ENCODE measurements at places on chromosomes 4 and X.
A peak's percentile ranks its signal among the peaks of the same experiment; 100 is the strongest.

DNA sequence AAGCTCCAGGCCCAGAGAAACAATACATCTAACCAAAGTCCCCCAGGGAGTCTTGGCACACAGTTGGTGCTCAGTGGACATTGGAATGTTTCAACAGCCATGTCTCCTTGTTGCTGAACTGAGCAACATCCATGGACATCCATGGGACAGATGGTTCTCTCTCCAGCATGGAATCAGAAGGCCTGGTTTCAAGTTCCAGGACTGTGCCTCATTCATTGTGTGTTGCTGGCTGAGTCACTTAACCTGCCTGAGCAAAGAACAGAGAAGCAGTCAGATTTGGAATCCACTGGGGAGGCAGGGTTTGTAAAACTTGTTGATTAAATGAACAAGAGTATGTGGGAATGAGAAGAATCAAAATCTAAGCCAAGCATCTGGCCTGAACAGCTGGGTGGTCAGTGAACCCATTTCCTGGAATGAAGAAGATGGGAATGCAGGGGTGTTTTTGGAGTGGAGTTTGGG, 147.9 kb downstream of the CHIC2 start:
- DNase-seq = no peak

DNA sequence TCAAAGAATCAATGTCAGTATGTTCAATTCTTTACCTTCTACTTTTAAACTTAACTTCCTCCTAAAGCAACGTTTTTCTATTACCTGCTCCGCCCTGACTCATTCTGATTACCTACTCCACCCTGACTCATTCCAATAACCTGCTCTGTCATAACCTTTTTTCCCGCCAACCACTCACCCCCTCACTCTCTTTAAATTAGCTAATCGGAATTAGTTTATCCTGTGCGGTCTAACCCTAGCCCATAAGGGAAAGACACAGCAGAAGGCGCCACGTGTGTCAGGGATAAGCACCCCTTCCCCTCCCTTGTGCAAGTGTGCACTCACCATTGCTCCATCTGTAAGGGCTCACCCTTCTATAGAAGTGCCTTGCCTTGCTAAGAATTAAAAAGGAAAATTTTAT, 64.4 kb downstream of the EIF4E start:
- DNase-seq = no peak

DNA sequence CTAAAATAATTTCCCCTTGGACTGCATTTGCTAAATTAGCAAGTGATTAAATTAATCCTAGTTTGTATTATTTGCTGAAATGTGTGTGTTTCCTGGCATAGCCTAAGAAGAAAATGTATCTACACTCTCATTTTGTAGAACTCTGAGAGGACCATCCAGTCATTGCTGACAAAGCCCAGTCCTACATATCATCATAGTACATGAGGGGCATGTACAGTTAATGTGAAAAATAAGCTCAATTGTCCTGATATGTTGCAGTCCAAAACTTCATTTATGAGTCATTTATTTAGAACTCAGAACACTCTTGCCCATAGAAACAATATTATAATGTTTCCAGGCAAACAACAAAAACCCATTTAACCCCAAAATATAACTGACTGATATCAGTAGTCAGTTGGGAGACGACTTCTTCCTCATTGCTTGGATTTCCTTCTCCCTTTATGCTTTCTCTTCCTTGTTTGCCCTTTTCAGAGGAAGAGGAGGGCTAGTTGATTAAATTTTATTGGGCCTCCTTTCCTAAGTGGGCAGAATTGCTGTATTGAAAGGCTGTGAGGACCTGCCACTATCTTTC, 26.9 kb upstream of the BBS12 start:
- DNase-seq = no peak

GRCh38 chr4:165994701-165995100, 121.7 kb downstream of the TLL1 start:
- DNase-seq = no peak

GRCh38 chr4:101441446-101441845, 94.1 kb upstream of the PPP3CA start:
- DNase-seq = peak; percentile 64

GRCh38 chrX:79161655-79162054, 17.2 kb downstream of the GPR174 start:
- no peak for DNase-seq

GRCh38 chr4:60314416-60314815, 885.7 kb upstream of the ADGRL3 start:
- no peak for DNase-seq

- no peak for DNase-seq
Measured at GRCh38 chrX:19810006-19810774, 77.2 kb downstream of the SH3KBP1 start.

GRCh38 chr4:71009890-71010588, 16.6 kb downstream of the DCK start:
- DNase-seq = peak; percentile 76

- DNase-seq = no peak
Measured at GRCh38 chrX:41468647-41469323, 21.6 kb downstream of the NYX start.

- no peak for DNase-seq
Measured at GRCh38 chr4:139535228-139535870, 20.7 kb downstream of the SETD7 start.

GRCh38 chrX:68672581-68673318, 25.3 kb downstream of the STARD8 start:
- no peak for DNase-seq

DNA sequence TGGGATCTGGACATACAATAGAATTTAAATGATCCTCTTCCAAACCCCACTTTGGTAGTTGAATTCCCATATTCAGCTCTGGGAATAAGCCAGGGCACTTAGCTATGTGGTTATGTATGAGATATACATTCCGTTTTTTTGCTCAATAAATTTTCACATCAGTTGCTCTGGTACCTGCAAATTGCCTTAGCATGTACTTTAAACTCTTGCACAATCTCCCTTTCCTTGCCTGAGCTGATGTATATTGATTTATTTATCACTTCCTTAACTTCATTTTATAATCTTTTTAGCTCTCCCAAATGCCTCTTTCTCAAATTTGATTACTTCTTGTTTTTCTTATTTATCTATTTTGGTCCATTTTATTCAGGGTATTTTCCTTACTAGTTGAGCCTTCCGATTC, 90.1 kb upstream of the AGA start:
- no peak for DNase-seq

- DNase-seq = no peak
Measured at GRCh38 chrX:8288590-8288989, 117.5 kb upstream of the VCX2 start.

GRCh38 chr4:169209388-169209883, 61.3 kb downstream of the SH3RF1 start:
- DNase-seq = no peak

- no peak for DNase-seq
Measured at GRCh38 chrX:46461660-46462191, 83.5 kb downstream of the ZNF674 start.

DNA sequence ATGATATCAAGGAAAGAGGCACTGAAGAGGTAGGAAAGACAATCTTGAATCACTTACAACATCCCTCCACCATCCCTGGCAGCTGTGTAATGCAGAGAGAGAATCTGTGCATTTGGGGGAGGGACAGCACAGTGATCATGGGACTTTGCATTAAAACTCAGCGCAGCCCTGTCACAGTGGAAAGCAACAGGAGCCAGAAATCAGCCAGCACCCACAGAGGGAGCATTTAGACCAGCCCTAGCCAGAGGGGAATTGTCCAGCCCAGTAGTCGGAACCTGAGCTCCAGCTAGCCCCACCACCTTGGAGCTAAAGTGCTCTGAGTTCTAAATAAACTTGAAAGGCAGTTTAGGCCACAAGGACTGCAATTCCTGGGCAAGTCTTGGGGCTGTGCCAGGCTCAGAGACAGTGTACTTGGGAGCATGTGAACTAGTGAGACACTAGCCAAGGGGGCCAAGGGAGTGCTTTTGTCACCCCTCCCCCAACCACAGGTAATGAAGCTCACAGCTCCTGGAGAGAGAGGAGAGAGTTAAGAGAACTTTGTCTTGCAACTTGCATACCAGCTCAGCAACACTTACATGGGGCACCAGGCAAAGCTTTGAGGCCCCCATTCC, 83.9 kb upstream of the FAM241A start:
- no peak for DNase-seq

- peak; percentile 1 for DNase-seq
Measured at GRCh38 chrX:147476008-147476407, 435.7 kb upstream of the FMR1 start.

DNA sequence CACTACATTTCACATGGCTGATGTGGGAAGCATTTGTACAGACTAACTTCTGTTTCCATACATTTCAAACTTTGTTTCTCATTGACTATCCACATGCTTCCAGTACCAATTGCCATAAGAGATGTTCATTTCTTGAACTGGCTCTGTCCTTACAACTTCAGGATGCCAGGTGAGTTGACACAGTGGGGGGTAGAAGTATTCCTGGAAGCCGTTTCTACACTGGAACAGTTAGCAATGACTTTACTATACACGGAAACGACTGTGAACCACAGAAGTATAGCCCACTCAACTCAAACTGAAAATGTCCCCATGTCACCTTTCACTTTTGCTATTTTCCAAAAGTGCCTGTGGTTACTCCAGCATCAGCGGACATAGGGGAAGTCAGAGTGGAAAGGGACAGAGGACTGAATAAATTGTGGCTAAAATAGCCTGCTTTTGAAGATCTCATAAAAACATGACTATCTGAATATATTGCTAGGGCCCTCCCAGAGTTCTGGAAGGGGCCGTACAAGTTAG, 38.0 kb upstream of the DSPP start:
- DNase-seq = no peak

GRCh38 chr4:90060039-90060438, 67.2 kb upstream of the CCSER1 start:
- no peak for DNase-seq

- DNase-seq = no peak
Measured at GRCh38 chrX:68193234-68193633, 240.1 kb downstream of the OPHN1 start.

- DNase-seq = no peak
Measured at GRCh38 chr4:10656988-10657387, 27.6 kb downstream of the CLNK start.

- no peak for DNase-seq
Measured at GRCh38 chr4:102390438-102390837, 45.2 kb upstream of the SLC39A8 start.

DNA sequence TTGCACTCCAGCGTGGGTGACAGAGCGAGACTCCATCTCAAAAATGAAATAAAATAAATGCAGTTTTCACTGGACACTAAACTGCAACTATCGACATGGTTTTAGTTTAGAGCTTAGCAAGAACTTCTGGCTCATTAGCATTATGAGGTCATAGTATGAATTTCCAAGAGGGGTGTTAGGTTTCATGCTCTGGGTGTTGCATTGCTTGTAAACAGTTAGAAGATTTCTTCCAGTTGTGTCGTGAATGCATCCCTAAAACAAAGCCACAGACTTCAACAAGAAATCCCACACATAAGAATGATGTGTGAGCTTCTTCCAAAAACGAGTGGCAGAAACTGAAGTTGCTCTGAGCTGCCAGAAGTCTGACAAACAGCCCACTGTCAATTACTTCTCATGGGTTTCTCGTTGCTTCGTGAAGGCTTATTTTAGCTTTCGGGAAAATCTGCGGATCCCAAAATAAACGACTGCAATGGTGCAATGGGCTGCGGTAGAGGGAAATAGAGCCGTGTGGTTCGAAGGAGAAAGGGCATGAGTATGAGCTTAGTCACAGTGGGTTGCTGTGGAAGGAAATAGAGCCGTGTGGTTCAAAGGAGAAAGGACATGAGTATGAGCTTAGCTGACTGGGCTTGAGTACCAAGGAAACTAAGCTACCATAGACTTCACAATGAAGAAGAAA, 354.9 kb downstream of the DHRSX start:
- DNase-seq = no peak

DNA sequence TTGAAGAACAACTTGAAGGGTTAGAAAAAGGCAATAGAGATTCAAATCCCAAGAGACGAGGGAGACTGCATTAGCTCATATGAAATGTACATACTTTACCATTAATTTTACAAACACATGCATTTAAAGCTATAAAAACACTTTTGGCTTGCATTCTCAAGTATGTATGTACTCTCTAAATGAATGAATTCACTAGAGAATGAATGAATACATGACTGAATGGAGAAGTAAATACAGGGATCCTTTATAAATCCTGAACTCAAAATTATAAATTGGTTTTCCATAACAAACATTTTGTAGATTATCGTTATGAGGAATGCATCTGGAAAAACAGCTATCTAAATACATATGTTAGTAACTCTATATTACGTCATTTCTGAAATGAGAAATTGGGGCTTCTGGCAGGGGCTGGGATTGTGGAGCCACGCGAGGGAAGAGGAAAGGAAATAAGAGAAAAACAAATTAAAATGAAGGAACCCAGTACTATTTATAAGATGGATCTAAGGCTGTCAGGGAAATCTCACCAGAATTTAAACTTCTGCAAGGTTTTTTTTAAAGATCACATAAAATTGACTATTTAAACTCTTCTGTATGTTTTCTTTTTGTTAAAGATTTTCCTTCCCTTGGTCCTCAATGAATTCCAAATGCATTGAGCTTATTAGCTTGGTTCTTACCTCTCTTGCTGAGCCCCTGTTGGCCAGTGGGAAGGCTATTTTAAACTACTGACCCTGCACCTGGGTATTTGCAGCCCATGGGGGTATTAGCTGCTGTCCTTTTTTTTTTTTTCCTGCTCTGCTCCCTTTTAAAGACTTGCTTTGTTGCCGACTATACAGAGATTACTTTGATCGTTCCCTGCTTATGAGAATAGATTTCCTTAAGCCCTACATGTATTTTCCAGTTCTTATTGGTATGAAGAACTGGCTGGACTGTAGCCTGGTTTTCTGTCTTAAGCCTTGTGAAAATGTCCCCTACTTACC, 207.8 kb downstream of the ADGRL3 start:
- DNase-seq = no peak

- no peak for DNase-seq
Measured at GRCh38 chrX:4379071-4379470, 665.6 kb upstream of the PRKX start.

- DNase-seq = peak; percentile 38
Measured at GRCh38 chr4:75916091-75916661, 13.9 kb upstream of the PPEF2 start.

DNA sequence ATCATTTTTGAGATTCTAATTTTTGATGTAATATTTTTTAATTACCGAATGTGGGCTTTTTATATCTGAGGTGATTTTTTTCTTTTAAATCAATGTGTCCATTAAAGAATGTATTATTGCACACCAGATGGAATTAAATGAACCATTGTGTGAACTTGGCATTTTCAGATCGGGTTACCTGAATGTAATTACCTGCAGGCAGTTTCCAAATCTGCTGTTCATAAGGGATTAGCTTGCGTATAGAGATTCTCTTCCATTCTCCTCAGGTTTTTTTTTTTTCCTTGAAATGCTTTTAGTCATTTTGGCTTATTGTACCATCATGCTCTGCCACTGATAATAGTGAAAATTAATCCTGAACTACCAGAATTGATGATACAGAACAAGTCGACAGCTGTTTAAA, 511.5 kb upstream of the ATOH1 start:
- peak; percentile 80 for DNase-seq

GRCh38 chr4:122552898-122553297, 68.0 kb downstream of the IL21 start:
- DNase-seq = no peak

GRCh38 chr4:121822796-121823504, 733 bp downstream of the CCNA2 start:
- DNase-seq = peak; percentile 27

GRCh38 chr4:139606579-139607501, 50.8 kb upstream of the SETD7 start:
- no peak for DNase-seq

- DNase-seq = no peak
Measured at GRCh38 chrX:19863212-19863856, 24.1 kb downstream of the SH3KBP1 start.

All from cerebellar cortex (tissue), 1 donor.